ENCODE measurements at places on chromosomes 4 and X.
A peak's percentile ranks its signal among the peaks of the same experiment; 100 is the strongest.

- DNase-seq: no peak
Measured at GRCh38 chr4:137541876-137542646, 9.8 kb upstream of the PCDH18 start.

DNA sequence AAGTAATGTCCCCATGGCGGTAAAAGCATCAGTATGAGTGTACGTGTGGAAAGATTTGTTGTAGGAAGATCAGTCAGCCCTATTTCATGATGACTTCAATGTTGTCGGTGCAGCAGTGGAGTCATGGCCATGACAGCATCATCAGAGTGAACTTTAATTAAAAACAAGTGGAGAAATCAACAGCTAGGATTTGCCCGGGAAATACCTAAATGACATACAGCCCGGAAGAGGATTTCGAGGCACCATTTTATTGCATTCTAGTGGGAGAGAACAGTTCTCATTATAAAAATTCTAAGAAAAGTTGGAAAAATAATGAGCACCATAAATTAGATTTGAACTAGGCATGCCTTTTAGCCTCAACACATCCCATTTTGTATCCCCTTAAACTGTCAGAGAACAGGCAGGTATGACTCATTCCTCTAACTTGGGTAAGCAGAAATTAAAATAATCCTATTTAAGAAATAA, 170.1 kb downstream of the SHROOM3 start:
- no peak for DNase-seq

- DNase-seq: no peak
Measured at GRCh38 chr4:149465955-149466354, 349.7 kb downstream of the IQCM start.

DNA sequence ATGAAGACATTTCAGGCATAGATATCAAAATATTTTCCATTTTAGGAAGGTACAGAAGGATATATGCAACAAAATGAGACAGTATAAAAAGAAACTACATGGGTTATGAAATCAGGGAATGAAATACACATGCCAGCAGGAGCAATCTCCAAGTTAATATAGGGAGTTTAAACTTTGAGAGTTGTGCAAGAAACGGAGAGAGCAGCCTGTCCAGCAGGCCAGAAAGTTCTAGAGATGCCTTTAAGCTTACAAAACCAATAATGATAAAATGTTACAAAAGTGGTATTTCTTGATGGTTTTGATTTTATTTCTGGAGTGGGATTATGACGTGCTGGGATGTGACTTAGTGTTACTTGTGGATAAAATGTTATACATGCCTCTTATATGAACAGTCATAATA, 2047.9 kb downstream of the ARAP2 start:
- no peak for DNase-seq

DNA sequence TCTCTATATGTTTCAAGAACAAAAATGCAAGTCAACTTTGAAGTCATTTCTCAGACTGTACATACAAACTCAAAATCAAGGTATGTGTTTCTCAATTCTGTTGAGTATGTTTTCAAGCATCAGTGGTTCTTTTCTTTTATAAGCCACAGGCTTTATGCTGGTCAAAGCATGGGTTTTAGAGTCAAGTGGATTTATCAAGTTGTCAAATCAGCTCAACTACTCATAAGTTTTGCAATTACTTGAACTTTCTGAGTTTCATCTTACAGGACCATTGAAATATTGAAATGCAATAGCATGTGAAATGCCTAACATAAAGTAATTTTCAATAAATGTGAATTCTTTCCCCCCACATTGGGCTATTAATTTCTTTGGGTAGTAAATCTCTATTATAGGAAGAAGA, 239.9 kb upstream of the DKK2 start:
- DNase-seq: no peak

DNA sequence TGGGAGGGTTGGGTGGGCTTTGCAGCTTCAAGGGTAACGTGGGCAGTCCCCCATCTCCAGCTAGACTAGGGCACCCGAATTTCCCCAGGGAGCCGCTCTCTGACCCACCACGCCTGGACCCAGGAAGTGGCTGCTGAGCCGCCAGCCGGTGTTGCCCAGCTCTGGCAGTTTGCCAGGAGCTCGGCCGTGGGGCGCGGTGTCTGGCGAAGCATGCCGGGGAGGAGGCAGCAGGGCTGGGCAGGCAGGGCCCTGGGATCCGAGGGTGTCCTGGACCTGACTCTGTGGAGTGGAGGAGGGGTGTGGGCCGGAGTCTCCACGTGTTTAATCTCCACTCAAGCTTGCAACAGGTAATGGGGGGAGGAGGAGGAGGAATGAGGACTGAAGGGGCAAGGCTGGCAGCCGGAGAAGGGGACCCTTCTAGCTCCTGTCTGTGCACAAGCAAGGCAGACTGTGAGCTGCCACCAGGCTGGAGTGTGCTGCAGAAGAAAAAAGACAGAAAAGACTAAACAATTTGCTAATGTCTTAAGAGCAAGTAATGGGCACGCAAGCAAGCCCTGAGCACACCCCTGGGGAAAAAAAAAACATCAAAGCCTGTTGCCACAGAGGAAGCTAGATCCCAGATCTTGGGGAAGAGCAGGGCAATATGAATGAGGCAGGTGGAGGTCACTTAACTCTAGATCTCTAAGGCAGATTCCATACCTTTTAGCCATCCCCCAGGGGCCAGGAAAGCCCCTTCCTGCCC, 2.4 kb downstream of the LONRF3 start:
- DNase-seq: peak; percentile 27

DNA sequence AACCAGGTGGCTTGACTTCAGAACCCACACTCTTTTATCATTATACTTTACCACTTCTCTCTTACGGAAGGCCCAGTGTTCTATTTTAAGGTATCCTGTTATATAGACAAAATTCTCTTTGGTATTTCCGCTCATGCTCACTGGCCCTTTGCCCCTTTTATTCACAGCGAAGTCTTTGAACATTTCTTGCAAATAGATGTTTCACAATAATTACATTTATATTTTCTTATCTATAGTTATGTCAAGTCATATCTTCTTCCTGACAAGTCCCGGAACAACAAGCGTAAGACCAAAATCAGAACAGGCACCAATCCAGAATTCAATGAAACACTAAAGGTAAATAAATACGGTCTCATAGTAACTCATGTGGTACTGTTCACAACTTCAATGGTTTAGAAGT, 102.0 kb downstream of the SYTL5 start:
- no peak for DNase-seq

- no peak for DNase-seq
Measured at GRCh38 chr4:1195891-1196401, 23.6 kb upstream of the SPON2 start.

DNA sequence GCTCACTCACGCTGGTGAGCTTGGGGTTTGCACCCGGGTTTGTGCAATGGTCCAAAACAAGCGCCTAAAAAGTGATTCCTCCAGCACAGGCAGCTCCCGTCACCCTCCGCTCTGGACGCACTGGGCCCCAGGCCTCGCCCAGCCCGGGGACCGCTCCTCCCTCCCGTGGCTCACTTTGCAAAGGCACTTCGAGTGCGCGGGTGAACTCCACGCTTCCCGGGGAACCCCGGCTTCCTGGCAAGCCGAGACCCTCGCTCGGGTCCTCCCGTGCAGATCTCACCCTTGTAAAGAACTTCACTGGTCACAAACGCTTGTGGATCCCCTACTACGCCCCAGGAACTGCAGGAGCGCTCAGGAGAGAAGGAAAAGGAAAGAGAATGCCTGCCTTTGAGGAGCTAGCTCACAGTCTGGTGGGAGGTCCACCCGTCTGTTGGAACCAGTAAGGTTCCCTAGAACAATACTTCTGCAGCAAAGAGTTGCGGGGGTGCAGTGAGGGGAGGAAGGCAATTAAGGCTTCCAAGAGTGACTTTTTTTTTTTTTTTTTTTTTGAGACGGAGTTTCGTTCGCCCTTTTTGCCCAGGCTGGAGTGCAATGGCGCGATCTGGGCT, at the start of gene CTPS2:
Gene CTPS2 (minus strand): TSS at position 122 of the 608 bp plus-strand sequence. CDS start 9,767 bp downstream, outside the sequence.
- peak; percentile 58 for DNase-seq

Data from left ventricle myocardium inferior (tissue), 1 donor.